ENCODE measurements at places on chromosomes 1 and 21. TPM values are rescaled to one million over a fixed set of nuclear protein-coding genes. Genes with fewer than 3 reads are reported as not detected.
A peak's percentile ranks its signal among the peaks of the same experiment; 100 is the strongest.

DNA sequence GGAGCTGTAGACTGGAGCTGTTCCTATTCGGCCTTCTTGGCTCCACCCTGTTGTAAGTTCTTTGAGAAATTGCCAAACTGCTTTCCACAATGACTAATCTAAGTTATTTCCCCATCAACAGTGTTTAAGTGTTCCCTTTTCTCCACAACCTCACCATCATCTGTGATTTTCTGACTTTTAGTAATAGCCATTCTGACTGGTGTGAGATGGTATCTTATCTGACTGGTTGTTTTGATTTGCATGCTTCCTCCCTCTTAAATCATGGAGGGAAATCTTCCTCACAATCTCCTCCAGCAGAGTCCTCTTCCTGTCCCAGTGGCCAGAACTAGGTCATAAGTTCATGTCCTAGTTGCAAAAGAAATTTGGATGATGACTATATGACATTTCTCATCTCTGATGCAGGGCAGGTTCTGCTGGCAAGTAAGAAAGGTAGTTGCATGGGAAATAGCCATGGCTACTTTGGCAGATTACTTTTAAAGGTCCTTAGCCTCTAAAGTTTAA lies 294.0 kb downstream of the LRRC40 start:
- no peak for DNase-seq

DNA sequence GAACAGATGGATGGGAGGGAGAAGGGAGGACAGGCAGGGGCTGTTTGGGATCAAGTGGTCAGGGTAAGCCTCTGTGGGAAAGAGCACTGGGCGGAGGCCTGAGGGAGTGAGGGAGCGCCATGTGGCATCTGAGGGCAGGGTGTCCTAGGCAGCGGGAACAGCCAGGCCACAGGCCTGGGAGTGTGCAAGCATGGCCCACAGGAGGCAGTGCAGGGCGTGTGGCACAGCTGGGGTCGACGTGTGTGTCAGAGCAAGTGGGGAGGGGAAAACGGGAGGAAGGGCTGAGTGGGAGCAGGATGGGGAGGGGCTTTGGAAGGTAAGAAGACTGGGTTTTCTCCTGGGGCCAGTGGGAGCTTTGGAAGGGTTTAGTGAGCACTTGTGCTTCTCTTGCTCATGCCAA lies 143.4 kb downstream of the SYF2 start:
- no peak for DNase-seq

GRCh38 chr1:23868557-23869016 lies 497 bp upstream of the FUCA1 start:
- DNase-seq = no peak

GRCh38 chr1:38585460-38585859 lies 274.1 kb downstream of the RRAGC start:
- no peak for DNase-seq

KIF26B gene
- 0.25 TPM for total RNA-seq

DNA sequence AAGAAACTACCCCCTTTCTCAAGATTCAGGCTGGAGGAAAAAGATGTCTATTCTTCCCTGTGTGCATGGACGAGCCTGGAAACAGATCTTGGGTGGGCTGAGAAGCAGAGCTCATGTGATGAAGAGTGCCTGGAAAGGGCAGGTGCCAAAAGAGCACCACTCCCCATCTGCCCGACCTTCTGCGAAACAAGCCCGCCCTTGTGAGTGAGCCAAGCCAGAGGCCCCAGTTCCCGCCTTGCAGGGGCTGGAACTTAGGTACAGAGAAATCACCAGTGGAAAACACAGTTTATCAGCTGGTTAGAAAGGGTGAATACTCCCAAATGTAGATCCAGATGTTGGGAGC lies 26.7 kb upstream of the A3GALT2 start:
- DNase-seq = no peak

PROK1 gene
- total RNA-seq = not detected

GRCh38 chr1:175162955-175163354 lies 29.6 kb downstream of the KIAA0040 start:
- DNase-seq = no peak

- DNase-seq = no peak
Measured at GRCh38 chr1:203308328-203308922, 3.1 kb downstream of the BTG2 start.

LENEP gene
- total RNA-seq = 0.68 TPM

DNA sequence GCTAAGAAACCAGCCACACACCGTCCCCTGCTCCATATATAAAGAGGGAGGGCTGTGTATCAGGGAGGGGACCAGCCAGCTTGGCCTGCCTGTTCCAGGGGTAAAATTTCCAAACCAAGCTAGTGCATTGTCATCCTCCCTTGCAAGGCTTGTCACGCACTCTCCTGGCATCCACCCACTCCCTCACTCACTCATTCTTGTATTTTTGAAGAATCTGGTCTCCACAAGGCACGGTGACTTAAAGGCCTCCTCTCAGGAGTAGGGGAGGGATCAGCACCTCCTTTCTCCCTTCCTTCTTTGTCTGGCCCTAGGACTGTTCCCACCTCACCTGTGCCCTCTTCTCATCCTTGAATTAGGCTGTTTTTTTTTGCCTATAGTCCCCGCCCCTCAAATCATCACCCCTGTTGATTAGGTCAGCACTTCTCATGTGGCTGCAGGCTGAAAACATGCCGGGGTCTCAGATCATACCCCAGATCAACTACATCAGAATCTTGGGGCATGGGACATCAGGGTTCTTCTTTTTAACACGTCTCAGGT lies 5.0 kb downstream of the ABCA4 start:
- no peak for DNase-seq

GRCh38 chr1:241627453-241628259 lies 12.5 kb downstream of the CHML start:
- DNase-seq = peak; percentile 31

DNA sequence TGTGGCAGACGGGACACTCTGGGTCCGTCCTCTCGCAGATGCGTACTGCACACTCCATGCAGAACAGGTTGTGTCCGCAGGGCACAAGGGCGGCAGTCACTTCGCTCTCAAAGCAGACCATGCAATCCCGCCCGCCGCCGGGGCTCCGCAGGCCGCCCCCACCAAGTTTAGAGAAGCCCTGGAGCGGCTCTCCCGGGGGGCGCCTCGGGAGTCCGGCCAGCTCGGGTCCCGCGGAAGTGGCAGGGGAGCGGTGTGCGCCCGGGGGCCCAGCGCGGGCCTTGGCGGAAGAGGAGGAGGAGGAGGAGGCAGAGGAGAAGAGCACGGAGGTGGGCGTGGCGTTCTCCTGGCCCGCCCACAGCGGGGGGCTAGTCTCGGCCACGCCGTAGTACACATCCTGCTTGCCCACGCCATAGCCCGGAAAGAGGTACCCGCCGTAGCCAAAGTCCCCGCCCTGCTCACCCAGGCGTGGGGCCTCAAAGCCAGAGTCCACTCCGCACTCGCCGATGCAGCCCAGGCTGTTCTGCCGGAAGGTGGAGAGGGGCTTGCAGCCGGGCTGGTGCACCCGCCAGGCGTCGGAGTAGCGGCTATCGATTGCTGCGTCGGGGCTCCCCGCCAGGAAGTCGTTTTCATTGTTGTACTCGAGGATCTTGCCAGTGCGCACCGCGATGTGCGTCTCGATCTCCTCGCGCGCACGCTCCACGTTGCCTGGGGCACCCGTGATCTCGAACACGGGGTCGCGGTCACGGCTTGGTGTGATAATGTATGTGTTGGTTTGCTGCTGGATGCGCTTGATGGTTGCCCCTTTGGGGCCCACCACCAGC lies 5.4 kb downstream of the MEX3A start:
- DNase-seq = no peak

DNA sequence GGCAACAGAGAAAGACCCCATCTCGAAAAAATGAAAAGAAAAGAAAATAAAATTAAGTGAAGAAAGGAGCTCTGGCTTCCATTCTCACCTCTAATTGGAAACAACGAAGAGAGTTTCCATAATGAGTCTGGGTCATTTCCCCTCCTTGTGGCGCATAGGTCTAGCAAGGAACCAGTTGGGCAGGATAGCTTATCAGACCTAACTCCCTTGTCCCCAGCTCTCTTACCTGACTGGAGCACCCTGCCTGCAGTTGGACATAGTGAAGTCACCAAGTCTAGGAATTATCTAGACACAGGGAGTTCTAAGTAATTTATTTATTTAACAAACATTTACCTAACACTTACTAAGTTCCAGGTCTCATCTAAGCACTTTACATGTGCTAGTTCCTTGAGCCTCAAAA lies 63.0 kb upstream of the RAB4A start:
- no peak for DNase-seq

OLFML2B gene
- total RNA-seq = 0.14 TPM

PAX7 gene
- total RNA-seq = not detected

- DNase-seq = no peak
Measured at GRCh38 chr1:108063703-108064102, 98.7 kb upstream of the VAV3 start.

DNA sequence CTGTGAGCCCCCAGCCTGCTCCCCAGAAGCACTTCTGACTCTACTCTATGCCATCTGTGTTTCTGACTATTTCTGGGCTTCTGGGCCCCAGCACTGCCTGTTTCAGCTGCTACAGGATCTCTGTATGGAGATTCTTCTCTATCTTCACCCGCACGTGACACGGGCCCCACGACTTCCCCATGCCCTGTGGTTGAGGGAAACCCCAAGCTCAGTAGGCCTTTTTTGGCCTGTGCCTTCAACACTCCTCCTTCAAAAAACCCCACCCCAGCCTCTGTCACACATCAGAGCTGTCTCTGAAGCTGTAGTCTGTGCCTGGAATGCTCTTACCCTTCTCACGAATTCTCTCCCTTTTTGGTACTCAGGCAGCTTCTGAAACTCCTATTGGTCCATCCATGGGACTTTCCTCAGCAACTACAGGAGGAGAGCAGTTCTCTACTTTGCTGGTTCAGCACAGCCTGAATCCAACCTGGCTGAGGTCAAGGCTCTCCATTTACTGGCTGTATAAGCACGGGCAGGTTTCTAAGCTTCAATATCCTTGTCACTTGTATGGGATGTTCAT lies 2.0 kb upstream of the NID1 start:
- DNase-seq = peak; percentile 62

DNA sequence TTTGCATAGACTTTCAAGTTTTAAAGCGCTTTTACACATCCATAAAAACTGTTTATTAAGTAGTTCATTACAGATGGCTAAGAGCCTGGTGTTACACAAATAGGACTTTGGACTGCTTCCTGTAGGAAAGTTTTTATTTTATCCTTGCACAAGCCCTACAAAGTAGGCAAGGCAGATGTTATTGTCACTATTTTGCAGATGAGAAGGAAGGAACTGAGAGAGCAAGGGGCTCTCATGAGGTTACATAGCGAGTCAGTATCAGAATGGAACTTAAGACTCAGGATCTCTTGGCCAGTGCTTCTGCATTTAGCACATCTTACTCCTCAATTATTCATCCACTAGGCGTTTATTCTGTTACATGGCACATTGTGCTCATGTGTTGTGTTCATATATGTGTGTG lies 2.6 kb upstream of the MAPKAPK2 start:
- no peak for DNase-seq

OR2L8 gene
- 0.45 TPM for total RNA-seq

Data from activated naive CD4-positive, alpha-beta T cell treated with anti-CD3 and anti-CD28 coated beads, Interleukin-2, amount 50 U/mL, for 72 hours (primary cell).